ENCODE measurements at places on chromosomes 4 and X. TPM values are rescaled to one million over a fixed set of nuclear protein-coding genes. Genes with fewer than 3 reads are reported as not detected.

Gene EGFL6
- 0.18 TPM for total RNA-seq

- H3K4me3 ChIP-seq: no peak overlapping the region
- no peak for DNase-seq
- no peaks in the 10 kb centered on the region for H3K27me3 ChIP-seq
- H3K27ac ChIP-seq: no peak overlapping the region
Observed at GRCh38 chr4:120446051-120446567, 379.5 kb upstream of the MAD2L1 start.

GRCh38 chr4:102350634-102351033 is 5.4 kb upstream of the SLC39A8 start:
- H3K27ac ChIP-seq: no peak overlapping the region
- H3K27me3 ChIP-seq: peaks cover 24% of the 10 kb centered on the region
- no peak for DNase-seq
- no peak overlapping the region for H3K4me3 ChIP-seq
- H3K36me3 ChIP-seq: no peaks in the 10 kb centered on the region

- no peak overlapping the region for H3K4me3 ChIP-seq
- peaks cover 1% of the 10 kb centered on the region for H3K27me3 ChIP-seq
- DNase-seq: no peak
- H3K36me3 ChIP-seq: no peaks in the 10 kb centered on the region
- no peaks in the 10 kb centered on the region for H3K4me1 ChIP-seq
Observed at GRCh38 chr4:11632483-11632882, 203.8 kb upstream of the HS3ST1 start.

Data from chondrocyte (in vitro differentiated cells).